AG09309 (cell line): ENCODE measurements at places on chromosomes 16 and 17.
A peak's percentile ranks its signal among the peaks of the same experiment; 100 is the strongest.

DNA sequence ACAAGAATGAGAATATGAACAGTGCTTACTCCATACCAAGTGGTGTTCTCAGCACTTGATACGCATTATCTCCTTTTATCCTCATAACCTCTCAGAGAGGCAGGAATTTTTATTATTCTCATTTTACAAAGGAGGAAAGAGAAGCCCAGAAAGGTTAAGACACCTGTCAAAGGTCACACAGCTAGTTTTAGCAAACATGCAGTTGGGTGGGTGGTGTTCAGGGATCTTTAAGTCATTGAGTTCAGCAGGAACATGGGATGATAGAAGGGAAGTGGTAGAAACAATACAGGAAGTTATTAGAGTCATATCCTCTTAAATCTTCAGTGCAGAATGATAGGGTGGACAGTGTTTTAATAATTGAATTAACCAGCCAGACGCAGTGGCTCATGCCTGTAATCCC, 95.4 kb downstream of the IRX3 start:
- no peak for DNase-seq

DNA sequence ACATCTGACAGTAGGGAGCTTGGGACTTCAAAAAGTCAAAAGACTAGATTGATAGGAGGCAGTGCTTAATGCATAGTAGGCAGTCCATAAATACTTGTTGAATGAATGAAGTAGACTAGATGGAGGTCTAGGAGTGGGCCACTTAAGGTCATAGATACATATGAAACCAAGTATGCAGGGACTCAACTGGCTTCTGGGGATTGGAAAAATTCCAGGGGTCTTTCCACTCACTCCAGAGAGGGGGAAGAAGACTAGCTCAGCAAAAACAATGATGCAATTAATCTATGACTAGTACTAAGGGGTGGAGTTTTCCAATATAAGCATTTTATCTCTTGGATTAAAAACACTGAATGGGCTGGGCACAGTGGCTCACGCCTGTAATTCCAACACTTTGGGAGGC, 298.3 kb upstream of the XYLT1 start:
- DNase-seq: no peak

GRCh38 chr17:17150448-17150800, 55.7 kb downstream of the PLD6 start:
- no peak for DNase-seq

DNA sequence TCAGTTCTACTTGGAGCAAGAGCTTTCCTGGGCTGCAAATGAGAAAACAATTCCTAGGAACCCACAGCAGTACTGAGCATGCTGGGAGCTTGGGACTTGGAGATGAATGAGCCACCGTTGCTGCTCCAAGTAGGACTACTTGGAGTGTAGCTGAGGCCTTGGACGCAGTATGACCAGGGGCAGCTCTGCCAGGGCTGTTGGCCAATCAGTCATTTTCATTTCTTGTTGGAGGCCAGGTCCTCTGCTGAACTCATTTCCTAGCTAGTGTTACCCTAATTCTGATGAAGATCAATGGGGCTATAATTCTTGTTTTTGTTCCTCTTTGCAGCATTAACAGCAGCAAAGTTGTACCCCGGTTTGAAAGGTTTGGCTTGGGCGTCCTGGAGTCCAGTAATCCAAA, 8.0 kb upstream of the LGALS9 start:
- no peak for DNase-seq

DNA sequence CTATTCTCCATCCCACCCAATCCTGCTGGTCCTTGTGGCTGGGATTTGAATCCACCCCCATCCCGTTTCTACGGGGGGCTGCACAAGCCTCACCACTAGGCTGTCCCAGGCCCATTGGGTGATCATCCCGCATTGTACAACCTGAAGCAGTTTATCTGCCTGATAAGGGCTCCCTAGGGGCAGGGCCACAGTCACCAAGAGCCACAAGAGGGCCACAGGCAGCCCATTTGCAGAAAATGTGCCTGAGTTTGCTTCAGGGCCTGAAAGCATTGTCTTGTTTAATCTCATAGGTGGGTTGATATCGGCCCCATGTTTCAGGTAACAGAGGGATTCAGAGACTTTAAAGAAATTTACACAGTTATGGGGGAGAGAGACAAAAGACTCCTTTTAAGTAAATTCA, 245.0 kb downstream of the CPPED1 start:
- DNase-seq: no peak

DNA sequence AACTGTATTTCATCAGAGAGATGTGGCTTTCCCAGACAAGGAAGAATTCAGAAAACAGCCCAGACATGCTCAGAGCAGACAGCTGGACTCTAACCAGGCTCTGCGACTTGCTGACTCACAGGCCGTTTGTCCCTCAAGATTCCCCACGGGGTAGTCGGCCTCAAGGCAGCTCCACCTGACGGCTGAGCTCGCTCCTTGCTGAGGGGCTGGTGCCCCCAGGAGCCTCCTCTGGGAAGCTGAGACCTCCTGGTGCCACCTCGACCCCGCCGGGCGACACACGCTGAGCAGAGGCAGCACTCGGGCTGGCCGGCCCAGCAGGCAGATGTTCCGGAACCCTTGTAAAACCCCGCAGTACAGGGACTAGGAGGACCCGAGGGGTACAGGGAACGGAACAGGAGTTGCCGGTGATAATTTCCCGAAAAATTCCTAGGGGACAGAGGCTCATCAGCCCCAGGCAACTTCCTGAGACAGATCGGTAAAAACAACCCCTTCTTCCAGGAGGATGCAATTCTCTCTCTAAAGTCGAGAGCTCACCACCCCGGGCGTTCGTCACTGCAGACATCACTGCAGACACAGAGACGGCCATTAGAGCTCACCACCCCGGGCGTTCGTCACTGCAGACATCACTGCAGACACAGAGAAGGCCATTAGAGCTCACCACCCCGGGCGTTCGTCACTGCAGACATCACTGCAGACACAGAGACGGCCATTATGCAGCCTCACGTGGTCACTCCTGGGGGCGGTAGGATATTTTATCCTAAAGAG, 19.9 kb downstream of the RPH3AL start:
- DNase-seq: peak; percentile 18

DNA sequence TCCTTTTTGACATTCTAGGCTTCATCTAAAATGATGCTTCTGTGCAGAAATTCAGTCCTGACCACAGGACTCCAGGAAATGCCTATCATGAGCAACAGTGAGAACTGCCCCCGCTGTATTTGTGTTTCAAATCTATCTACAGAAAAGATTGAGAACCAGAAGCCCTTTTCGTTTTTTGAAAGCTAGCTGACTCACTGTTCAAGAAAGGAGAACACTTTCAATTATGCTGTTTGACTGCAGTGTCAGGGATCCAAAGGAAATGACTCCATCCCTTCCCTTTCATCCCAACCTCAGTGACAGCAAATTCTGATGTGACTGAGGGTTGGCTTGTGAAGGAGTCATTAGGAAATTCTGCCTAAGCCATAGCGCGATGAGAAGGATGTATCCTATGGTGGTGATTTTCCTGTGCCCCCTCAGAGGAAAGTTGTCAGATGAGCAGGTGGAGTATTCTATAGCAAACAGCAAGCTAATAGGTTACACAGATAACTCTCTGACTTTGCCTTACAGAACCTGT, 622.3 kb downstream of the TMEM114 start:
- DNase-seq: no peak

GRCh38 chr17:43907998-43908721, 824 bp upstream of the MPP2 start:
- DNase-seq: peak; percentile 34

DNA sequence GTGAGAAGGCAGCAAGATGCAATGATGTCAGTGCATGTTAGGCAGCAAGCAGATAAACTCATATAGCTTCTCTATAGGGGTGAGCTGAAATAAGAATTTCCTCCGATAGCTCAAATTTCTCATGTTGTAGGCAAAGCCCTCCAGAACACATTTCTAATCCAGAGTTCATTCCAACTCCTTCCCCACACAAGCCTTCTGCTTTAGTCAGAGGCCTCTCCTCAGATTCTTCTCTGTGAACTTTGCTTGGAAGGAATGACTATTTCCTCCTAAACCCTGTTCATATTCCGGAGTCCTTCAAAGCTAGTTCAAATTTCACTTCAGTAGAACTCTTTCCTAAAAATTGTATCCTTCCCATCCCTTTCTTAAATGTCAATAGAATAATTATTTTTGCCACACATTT, 144.8 kb downstream of the KCNJ2 start:
- DNase-seq: peak; percentile 25
